ENCODE measurements at places on chromosomes 16 and 17. TPM values are rescaled to one million over a fixed set of nuclear protein-coding genes. Genes with fewer than 3 reads are reported as not detected.
A peak's percentile ranks its signal among the peaks of the same experiment; 100 is the strongest.

GRCh38 chr17:41383690-41384089 lies 1.6 kb upstream of the KRT34 start:
- no peak for DNase-seq

NPW gene
- 0.91 TPM for total RNA-seq

DNA sequence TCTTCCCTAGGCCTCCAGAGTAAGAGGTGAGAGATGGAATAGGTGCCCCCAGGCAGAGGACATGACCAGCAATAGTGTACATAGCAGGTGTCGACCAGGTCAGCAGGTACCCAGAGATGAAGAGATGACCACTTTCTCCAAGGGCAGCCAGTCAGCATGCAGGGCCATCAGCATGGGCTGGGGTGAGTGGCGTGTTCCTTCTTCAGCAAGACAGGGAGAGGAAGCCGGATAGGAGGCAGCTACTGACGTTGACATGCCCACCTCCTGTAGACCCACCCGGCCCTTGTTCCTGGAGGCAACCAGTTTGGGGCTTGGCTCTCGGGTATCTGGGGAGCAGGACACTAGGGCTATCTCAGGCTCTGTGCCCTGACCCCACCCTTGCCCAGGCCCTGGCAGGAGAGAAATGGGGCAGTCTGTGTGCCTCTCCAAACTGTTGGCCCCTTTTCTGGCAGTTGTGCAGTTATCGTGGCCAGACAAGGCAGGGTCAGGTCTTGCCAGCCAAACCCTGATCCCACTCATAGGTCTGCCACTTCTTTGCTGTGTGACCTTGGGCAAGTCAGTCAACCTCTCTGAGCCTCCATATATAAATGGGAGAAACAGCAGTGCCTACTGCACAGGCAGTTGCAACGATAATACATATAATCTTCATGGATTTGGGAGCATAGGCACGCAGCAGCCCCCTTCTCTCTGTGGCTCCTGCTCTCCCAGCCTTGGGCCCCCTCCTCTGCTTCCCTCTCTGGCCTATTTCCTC lies 1.4 kb upstream of the NDRG4 start:
- DNase-seq: no peak

GCGR gene
- 0.71 TPM for total RNA-seq

SGF29 gene
- total RNA-seq: 29.9 TPM

KRTAP9-8 gene
- total RNA-seq: not detected

ANKFN1 gene
- total RNA-seq: not detected

- DNase-seq: peak; percentile 92
Measured at GRCh38 chr17:38748149-38748891, at the start of gene PCGF2. TSS of gene PCGF2 (minus strand) at chr17:38748336. CDS start at chr17:38740402, 7,934 bp downstream.

ABCC6 gene
- total RNA-seq: 5.1 TPM

TRPV3 gene
- 2.1 TPM for total RNA-seq
